ENCODE measurements at places on chromosomes 16 and 17.

GRCh38 chr17:17866425-17866824, 29.6 kb upstream of the SREBF1 start:
- DNase-seq = no peak

DNA sequence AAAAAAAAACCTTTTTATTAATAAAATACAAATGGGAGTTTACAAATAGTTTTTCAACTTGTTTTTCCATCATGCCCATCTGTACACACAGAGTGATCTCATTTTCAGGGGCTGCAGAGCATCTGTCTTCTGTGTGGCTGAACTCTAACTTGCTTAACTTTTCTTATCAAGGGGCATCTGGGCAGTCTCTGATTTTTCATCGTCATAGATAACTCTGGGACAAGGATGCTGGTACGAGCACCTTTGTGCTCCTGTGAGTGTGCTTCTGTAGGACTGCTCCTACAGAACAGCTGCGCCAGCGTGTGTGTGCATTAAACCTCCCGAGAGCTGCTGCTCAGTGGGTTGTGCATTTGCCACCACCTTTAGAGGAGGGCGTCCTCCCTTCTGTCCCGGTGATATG, 34.6 kb upstream of the TAC4 start:
- no peak for DNase-seq

DNA sequence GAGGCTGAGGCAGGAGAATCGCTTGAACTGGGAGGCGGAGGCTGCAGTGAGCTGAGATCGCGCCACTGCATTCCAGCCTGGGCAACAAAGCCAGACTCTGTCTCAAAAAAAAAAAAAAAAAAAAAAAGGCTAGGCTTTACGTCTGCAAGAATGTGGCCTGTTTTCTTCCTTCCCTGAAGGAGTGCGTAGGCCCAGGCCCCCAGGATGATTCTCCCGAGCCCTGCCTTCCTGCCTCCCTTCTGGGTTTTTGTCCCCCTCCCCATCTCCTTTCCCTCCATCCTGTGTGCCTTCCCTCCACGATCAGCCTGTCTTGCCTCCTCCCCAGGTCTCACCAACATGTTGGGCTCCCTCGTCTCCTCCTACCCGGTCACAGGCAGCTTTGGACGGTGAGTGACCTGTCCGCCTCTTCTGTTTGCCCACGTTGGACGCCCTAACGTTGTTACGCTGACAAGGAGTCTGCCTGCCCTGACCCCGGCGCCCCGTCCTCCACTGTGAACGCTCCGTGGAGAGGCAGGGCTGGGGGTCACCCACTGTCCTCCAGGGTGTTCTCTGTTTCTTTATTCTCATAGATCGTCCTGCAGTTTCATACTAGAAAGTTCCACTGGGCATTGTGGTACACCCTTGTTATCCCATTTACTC, 15.7 kb upstream of the RNF213 start:
- DNase-seq = no peak

- DNase-seq = no peak
These were observed 157.7 kb upstream of the RPL38 start for GRCh38 chr17:74045608-74046280.

- no peak for DNase-seq
These were observed 4.5 kb upstream of the EFNB3 start for GRCh38 chr17:7700510-7700909.

DNA sequence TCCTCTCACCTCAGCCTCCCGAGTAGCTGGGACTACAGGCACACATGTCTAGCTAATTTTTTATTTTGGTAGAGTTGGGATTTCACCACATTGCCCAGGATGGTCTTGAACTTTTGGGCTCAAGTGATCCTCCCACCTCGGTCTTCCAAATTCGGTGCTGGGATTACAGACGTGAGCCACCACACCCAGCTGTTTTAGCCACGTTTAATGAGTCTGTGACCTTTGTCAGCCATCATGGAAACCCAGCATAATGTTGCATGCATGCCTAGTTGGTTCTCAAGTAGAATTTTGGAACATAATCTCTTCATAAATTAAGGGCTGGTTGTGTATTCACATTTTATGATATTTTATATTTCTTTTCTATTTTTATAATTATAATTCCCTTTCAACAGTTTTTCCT, 42.0 kb downstream of the GOSR1 start:
- DNase-seq = no peak

GRCh38 chr17:31411707-31412285, 20.3 kb downstream of the RAB11FIP4 start:
- DNase-seq = no peak

GRCh38 chr17:42193216-42193968, 902 bp downstream of the GHDC start:
- no peak for DNase-seq

DNA sequence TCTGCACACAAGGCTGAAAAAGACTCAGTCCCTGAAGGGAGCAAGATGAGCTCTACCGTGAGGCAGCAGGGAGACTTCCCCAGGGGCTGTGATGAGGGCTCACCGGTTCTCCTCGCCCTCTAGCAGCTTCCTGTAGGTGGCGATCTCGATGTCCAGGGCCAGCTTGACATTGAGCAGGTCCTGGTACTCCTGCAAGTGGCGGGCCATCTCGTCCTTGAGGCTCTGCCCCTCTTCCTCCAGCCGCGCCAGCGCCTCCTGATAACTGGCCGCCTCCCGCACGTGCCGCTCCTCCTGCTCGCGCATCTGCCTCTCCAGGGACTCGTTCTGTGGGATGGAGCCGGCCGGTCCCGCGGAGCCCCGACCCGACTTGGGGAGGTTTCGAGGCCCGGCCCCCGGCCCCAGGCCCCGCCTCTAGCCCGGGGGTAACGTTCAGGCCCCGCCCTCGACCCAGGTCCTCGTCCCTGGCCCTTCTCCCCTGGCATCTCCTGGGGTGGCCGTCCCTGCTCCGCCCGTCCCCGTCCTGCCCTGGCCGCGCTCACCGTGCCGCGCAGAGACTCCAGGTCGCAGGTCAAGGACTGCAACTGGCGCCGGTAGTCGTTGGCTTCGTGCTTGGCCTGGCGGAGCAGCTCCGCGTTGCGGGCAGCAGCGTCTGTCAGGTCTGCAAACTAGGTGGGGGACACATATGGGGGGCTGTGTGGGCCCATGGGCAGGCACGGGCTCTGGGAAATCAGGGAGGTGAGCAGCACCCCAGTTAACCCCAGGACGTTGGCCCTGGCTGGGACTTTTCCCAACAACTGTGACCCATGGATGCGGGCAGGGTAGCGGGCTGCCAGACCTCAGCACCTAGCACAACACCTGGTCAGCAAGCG, 3.9 kb downstream of the GFAP start:
- DNase-seq = no peak

DNA sequence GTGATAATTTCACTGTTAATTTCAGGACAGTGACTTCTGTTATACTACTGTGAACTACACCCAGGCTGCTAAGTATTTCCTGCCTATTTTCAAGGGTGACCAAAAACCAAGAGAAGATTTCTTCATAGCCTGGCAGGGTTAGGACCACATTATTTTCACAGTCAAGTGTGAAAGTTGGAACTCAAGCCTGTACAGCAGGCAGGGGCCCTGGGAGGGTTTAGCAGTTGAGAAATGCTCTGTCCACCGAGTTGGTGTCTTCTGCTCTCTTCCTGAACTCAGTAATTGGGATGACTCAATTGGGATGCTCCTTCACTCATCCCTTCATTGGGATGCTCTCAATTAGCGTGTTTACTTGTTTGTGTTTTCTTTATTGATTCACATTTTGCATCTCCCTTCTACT, 347.3 kb upstream of the CDH11 start:
- DNase-seq = no peak

DNA sequence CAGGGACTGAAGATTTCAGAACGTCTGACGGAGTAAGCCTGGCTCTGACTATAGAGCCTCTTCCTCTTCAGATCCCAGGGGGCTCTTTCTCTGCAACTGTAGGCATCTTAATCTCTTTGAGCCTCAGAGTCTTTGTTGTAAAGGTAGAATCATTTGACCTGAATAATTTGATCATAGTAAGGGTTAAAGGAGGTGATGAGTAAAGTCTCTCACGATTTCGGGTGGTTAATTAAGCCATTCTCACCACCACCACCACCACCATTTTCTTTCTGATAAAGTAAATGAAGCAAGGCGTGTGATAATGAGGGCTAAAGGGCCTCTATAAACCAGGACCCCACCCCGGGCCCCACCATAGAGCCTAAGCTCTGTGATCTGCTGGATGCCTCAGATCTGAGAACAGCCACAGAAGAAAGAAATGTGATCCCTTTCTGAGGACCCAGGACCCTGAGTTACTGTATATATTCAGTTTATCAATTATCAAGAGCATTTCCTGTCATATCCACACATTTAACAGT, 33.0 kb upstream of the ADAMTS18 start:
- DNase-seq = no peak
